Germinal center (tissue), 1 donor: ENCODE measurements at places on chromosomes 5 and 9.

DNA sequence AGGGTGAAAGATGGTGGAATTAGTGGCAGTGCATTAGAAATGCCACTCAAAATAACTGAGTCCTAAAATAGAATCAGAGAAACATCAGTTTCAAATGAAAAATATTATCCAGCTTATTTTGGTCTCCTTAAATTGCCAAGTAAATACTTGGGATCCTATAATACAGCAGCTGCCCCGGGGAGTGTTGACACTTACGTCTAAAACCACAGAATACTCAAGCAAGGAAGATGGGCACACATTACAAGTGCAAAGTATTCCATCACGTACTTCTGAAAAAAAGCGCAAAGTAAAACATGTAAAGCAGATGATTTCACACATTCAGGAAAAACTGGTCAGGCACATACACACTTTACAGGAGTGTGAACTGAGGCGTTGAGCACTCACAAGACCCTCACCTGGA, 2.4 kb upstream of the ARHGEF37 start:
- DNase-seq = no peak

GRCh38 chr9:136931611-136932130, 12.9 kb downstream of the FBXW5 start:
- no peak for DNase-seq

GRCh38 chr9:108184941-108185340, 670.8 kb downstream of the ACTL7B start:
- no peak for DNase-seq

- DNase-seq = no peak
Observed at GRCh38 chr5:58299256-58299655, 160.6 kb downstream of the PLK2 start.

DNA sequence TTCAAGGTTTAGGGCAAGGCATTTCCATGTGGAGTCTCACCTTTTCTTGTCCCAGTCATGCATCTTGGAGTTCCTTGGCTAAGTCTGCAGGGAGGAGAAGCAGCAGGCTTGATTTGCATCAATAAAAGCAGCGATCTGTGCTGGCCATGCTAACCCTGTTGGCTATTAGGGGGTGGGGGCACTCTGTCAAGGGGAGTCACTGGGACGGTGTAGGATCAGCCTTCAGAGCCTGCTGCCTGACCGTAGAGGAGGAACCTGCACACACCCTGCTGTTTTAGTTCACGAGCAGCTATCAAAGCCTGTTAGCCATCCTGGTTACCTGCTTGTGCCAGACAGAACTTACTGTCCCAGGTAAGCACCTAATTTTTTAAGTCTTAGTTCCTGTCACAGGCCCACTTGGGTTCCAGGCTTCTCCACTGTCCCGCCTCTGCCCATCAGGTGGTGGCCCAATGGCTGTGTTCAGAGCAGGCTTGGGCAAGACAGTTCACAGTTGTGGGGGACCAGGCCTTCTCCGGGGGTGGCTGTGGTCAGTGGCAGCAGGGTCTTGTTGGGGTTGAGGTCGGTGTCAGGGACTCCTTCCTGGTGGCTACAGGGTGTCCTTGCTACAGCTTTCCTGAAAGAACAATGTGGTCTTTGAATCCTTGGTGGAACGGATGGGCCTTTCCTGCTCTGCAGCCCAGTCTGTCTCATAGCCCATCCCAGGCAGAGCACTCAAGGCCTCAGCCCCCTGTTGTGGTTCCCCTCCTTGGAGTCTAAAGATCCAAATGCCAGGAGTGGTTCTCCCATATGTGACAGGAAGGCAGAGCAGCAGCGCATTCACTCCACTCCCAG, 43.7 kb downstream of the SECISBP2 start:
- no peak for DNase-seq

- no peak for DNase-seq
Observed at GRCh38 chr9:22343218-22343611, 103.4 kb upstream of the DMRTA1 start.

- DNase-seq = no peak
Observed at GRCh38 chr5:148214665-148215185, 11.9 kb downstream of the SPINK6 start.

DNA sequence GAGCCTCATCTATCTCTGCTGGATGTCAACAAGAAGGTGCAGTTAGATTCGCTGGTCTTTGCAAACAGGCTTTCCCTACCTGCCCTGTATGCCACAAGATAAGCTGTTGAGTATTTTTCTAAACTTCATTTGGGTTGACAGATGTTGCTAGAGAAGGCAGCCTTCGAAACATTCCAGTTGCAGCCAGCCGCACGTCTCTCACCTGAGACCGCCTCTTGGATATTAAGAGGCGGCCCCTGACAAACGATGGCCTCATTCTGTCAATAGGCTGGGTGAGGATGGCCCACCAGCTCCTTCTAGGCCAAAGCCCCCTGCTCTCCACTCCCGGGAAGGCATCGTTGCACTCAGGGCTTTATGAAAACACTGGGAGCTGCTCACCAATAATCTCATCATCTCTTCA, 181.6 kb downstream of the DAB2IP start:
- no peak for DNase-seq

- no peak for DNase-seq
Observed at GRCh38 chr9:114037249-114037648, 40.9 kb downstream of the AMBP start.

- no peak for DNase-seq
Observed at GRCh38 chr5:140106101-140106500, 7.8 kb upstream of the PURA start.

- DNase-seq = no peak
Observed at GRCh38 chr9:92496396-92497176, 14.3 kb upstream of the ASPN start.
